ENCODE measurements at places on chromosomes 3 and 15.

DNA sequence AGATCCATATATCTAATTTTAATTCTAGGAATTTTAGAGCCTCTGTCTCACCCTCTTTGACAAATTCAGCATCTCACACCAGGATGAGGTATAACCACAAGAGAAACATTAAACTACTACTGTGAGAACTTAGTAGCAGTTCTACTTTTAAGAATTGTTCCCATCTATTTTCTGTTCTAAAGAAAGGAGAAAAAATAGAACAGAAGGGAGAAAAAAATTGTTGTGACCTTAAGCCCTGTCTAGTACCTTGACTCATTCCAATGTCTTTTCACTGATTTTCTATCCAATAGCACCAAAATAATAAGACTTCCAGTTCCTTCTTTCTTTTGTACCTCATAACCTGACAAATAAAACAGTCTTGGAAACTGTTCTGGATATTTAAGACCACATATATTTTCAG lies 37.0 kb downstream of the FRMD5 start:
- no peak for DNase-seq

DNA sequence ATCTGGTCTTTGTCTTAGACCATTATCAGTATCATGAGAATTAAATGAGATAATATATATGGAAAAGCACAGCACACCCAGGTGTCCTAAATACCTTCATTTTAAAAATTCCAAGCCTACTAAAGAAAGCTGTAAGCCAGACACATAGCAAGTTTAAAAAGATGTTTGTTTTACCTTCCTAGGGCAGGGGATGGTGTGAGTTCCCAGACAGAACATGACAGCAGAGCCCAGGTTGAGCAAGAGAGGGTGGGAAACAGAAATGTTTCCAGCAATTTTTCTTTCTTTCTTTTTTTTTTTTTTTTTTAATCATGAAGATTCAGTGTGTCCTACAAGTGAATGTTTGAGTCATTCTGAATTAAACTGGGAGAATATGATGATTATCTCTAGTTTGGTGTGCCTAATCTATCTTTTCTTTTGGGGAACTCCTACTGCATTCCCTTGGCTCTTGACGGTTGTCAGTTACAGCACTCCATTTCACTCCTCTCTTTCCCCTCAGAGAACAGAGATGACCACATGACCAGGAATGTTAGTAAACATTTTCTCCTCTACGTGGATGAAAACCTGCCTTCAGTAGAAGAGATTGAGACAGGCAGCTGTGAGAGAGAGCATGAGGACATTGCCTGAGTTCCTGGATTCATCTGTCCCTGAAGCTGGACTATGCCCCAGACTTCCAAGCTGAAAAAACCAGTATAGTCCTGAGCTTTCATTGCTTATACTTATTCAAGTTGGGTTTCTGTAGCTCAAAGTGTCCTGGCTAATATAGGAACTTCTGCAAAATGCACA lies 54.5 kb upstream of the ARL14 start:
- DNase-seq, result no peak

DNA sequence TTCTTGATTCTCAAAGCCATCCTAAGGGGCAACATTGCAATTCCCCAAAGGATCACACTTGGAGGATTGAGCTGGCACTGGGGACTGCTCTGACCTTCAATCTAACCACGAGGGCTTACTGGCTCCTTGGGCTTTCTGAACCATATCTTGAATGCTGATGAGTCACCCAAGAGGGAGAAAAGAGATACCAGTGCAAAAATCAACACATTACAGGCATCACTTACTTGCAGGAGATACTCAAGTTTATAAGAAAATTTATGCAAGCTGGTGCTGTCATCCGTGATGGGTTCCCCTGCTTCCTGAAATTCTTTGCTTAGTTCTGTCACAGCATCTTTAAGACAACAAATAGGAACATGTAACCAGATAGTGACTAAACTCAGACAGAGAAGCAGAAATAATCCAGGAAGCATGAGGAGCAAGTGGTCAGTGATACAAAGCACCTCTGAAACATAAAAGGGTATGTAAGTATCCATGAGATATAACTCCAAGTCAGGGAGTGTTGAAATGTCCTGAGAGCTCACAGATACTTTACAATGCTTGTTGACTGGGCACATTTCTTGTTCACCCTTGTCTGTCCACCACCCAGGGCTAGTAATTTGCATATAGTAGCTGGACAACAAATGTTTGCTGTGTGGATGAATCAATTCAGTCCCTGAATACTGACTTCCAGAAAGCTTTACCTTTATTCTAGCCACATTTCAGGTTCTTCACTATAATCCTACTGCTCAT lies 14.1 kb downstream of the FYCO1 start:
- DNase-seq, result no peak

DNA sequence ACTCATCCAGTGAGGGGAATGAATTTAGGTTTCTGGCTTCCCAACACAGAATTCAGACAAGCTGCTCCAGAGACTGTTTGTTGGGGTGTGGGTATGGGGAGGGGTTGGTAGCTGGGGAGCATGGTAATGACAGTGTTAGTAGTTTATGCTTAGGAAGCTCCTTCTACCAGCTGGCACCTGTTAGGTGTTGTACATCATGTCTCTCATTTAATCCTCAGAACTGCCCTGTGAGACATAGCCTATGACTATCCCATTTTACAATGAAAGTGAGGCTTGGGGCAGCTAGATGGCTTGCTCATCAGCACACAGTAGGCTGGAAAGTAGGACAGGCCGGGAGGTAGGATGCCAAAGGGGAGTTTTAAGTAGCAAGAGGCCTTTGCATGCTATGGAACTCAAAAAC lies 2.5 kb downstream of the EIF4E3 start:
- DNase-seq, result no peak

GRCh38 chr3:17823036-17823435 lies 80.6 kb upstream of the TBC1D5 start:
- no peak for DNase-seq

DNA sequence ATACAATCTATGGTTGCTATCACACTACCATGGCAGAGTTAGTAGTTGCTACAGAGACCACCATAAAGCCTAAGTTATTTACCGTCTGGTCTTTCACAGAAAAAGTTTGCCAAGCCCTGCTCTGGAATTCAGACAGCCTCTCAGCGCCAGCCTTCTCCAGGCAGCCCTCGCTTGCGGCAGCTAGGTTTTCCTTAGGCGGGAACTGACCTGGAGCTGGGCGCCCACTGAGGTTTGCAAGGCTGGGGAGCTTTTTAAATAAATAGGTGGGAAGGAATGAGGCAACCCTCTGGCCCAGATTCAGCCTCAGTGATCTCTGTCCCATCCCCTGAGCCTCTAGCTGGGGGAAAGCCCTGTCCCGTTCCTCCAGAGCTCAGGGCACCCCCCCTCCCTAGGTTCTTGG lies 1.2 kb downstream of the CTSH start:
- no peak for DNase-seq

DNA sequence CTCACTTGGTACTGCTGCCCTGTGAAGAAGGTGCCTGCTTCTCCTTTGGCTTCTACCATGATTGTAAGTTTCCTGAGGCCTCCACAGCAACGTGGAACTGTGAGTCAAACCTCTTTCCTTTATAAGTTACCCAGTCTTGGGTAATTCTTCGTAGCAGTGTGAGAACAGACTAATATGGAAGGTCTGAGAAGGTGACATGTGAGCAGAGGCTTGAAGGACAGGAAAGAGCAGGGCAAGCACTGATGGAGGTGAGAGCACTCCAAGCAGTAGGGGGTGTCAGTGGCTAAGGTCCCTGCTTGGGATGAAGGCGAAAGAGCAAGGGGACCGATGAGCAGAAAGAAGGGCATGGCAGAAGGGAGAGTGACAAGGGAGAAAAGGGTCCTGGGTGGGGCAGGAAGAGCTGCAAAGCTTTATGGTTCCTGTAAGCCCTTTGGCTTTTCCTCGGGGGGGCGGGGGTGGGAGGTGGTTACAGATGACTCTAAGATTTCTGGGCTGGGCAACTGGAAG lies 3.5 kb downstream of the EIF4E3 start:
- DNase-seq, result no peak

GRCh38 chr3:127177226-127177625 lies 15.7 kb upstream of the PRR23E start:
- DNase-seq, result no peak

- no peak for DNase-seq
Measured at GRCh38 chr3:61718565-61718964, 157.2 kb downstream of the PTPRG start.

DNA sequence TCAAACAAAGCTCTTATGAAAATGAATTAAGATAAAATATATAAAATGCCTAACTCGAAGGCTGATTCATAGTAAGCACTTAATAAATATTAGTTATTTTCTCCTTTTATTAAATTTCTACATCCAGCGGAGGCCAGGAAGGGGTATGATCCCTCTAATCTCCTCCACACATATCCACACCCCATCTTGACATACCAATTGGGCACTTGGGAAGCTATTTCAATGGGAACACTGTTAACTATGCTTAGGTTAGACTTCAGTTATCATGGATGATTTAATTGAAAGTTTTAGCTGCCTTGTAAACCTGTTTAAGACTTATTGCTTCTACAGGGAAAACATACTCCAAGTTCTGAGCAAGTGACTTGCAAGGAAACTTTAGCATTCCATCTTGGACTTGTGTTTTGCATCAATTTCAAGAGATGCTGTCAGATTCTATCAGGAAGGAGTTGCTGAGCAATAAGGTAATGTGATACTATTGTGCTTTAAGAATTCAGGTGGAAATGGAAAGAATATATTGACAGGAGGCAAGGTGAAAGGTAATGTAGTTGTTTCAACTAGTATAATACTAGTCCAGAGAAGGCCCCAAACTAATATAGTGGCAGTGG lies 120.4 kb upstream of the TSPAN3 start:
- no peak for DNase-seq

GRCh38 chr15:92655178-92655995 lies at the start of gene FAM174B:
TSS of gene FAM174B (minus strand) at chr15:92655775.
- DNase-seq, result peak; percentile 15

- DNase-seq, result no peak
Measured at GRCh38 chr3:122986693-122987179, 40.8 kb downstream of the SEMA5B start.

DNA sequence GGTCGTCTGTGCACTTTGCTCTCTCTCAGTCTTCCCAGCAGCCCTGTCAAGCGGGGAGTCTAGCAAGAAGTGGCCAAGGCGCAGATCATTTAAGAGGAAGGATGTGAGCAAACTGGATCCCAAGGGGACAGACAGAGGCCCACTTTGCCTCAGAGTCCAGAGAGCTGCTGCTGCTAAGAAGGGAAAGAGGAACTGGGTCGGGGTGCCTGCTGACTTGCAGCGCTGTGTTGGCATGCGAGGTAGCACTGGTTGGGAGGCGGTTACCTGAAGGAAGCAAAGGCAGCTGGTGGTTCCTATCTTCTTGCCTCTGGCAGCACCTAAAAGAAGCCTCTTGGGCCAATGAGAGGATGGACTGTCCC lies 28.1 kb downstream of the SMAD3 start:
- no peak for DNase-seq

DNA sequence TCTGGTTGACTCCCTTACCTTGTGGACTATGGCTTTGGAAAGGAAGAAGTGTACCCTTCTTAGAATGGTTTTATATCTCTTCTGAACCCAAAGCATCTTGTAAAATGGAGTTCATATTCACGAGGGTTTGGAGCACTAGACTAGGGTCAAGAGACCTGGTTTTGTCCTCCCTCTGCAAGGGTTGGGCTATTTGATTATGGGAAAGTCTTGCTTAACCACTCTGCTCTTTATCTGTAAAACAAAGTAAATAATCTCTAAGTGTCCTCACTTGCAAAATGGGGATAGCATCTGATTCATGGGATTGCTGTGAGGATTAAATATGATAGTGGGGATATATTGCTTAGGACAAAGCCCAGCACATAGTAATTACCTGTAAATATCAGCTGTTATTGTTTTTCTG lies 17.9 kb upstream of the SLC2A2 start:
- DNase-seq, result no peak

DNA sequence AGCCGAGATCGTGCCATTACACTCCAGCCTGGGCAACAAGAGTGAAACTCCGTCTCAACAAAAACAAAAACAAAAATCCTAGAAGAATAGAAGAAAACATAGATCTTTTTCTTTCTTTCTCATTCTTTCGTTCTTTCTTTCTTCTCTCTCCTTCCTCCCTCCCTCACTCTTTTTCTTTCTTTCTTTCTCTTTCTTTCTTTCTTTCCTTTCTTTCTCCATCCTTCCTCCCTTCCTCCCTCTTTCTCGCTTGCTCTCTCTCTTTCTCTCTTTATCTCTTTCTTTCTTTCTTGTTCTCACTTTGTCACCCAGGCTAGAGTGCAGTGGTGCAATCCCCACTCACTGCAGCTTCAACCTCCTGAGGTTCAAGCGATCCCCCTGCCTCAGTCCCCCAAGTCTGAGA lies 33.8 kb upstream of the MUC4 start:
- no peak for DNase-seq

DNA sequence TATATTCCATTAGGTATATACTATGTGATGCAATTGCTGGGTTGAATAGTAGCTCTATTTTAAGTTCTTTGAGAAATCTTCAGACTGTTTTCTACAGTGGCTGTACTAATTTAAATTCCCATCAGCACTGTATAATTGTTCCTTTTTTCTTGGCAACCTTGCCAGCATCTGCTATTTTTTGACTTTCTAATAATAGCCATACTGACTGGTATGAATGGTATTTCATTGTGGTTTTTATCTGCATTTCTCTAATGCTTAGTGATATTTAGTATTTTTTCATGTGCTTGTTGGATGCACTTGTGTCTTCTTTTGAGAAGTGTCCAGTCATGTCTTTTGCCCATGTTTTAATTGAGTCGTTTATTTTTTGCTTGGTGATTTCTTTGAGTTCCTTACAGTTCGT lies 145.1 kb upstream of the PLSCR5 start:
- no peak for DNase-seq

GRCh38 chr3:46463120-46463867 lies 1.4 kb downstream of the LTF start:
- no peak for DNase-seq

DNA sequence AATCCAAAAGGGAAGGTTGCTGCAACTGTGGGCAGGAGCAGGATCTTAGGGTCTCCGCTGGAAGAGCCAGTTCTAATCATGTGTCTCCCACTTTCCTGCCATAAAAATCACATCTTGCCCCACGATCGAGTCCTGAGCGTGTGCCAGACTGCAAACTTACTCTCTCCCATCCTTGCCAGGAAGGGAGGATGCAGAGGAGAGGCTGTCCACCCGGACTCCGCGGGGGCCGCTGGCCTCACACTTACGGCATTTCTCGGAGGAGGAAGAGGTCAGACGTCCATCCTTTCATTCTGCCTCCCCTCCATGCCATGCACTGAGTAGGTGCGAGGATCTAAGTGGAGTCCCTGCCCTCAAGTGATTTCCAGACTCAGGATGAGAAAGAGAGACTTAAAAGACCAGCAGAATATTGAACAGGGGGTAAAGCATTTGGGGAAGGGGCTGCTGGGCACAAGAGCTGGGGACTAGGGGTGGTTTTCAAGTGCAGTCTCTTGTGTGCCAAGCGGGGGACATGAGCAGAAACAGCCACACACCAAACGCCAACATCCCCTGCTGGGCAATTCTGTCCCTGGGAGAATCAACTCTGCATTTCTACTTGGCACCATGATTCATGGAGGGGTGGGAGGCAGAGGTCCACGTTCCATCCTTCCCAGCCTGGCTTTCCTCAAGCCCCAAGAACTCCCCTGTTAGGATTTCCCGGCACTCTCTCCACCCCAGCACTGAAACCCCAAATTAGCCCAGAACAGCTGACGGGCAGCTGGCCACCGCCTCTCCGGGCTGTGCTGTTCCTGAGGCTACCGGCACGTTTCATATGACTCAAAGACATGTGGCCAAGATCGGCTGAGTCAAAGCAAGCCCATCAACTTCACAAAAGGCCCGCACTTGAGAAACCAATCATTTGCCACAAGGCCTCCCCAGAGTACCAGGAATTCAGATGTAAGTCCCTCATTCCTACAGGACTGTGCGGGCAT lies 11.6 kb downstream of the OXTR start:
- DNase-seq, result no peak

- no peak for DNase-seq
Measured at GRCh38 chr3:131142580-131142979, 115.9 kb downstream of the NEK11 start.

All from stimulated activated CD4-positive, alpha-beta T cell treated with anti-CD3 and anti-CD28 coated beads, TNF-alpha, amount 100 ng/mL, for 4 hours (primary cell).